ENCODE measurements at places on chromosomes 3 and 15.

GRCh38 chr15:73183071-73183470 lies 130.8 kb downstream of the NEO1 start:
- no peak for DNase-seq

DNA sequence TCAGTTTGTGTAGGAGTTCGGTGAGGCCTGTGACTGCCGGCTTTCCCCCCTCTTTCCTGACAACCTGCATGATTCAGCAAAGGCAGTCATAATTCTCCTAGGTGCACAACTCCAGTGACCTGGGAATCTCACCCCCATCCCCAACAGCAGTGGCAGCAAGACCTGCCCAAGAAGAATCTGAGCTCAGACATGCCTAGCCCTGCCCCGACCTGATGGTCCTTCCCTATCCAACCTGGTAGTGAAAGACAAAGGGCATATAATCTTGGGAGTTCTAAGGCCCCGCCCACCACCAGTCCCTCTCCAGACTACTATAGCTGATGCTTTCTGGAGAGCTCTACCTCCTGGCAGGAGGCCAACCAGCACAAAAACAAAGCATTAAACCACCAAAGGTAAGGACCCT lies 44.2 kb upstream of the ZBED2 start:
- DNase-seq: no peak

- no peak for DNase-seq
These were observed 12.1 kb downstream of the LACTB start for GRCh38 chr15:63133786-63134185.

- no peak for DNase-seq
These were observed 78.1 kb upstream of the EOMES start for GRCh38 chr3:27800261-27800660.

GRCh38 chr3:24229468-24230221 lies 265.0 kb downstream of the THRB start:
- DNase-seq: no peak

- DNase-seq: no peak
These were observed 100.6 kb downstream of the DCLK3 start for GRCh38 chr3:36663666-36664291.

GRCh38 chr3:129357616-129358015 lies 70.8 kb downstream of the EFCAB12 start:
- DNase-seq: no peak

GRCh38 chr3:48564022-48564421 lies 441 bp upstream of the UCN2 start:
- DNase-seq: no peak

DNA sequence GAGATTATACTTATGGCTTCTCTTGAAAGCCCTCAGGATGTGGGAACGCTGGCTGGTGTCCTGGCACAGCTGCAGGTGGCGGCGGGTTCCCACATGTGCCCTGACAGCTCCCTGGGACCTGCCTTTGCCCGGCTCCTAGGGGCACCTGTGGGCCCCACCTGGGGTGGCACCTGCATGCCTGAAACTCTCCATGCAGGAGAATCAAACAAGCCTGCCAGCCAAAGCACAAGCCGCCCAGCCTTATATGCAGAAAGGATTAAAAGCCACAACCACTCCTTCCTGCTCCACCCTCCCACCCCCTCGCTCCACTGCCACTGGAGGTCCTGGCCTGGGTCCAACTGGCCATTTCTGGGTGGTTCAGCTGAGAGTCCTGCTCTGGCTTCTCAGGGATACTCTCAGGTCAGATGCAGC lies 18.1 kb downstream of the TRPM1 start:
- no peak for DNase-seq

DNA sequence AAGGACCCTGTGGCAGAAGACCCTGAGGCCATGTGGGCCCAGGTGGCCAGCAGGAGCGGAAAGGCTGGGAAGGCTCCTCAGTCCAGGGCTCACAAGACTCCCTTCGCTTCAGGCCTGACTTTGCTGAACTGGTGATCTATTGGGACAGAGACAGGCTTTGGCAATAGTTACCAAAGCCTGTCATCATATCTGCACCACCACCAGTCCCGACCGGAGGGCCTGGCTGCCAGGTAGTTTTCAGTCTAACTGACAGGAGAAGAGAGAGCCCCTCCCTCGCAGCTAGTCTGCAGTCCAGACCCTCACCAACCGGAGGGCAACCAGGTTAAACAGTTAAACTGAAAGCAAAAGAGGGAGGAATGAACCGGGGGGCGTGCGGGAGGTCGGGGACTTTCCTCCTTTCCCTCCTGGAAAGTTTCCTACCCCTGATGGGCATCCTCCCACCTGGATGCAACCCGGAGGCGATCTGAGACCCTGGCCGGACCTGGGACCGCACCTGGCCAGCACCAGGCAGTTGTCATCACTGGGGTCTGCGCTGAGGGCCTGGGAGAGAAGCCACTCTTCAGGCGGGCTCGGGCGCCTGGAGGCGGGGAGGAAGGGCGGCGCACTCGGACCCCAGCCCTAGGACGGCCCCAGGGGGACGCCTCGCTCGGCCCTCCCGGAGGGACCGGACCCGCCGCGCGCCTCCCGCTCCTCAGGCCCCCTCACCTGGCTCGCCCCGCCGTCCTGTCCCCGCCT lies 435 bp downstream of the RAB27A start:
- DNase-seq: no peak

DNA sequence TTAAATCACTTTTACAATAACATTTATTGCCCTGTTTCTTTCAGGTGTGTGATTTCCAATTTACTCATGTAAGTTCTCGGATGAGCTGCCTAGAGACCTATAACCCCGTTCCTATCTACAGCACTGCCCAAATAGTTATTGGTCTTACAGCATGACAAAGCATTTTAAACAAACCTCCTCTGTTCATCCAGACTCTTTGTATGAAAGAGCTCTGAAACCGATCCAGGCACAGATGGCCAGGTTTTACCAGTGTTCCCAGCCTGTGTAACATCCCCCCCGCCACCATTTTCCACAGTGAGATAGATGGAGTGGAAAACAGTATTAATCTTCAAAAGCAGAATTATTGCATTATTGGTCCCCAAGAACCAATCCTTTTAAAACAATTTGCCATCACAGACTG lies 59.0 kb upstream of the SPTSSB start:
- DNase-seq: no peak

DNA sequence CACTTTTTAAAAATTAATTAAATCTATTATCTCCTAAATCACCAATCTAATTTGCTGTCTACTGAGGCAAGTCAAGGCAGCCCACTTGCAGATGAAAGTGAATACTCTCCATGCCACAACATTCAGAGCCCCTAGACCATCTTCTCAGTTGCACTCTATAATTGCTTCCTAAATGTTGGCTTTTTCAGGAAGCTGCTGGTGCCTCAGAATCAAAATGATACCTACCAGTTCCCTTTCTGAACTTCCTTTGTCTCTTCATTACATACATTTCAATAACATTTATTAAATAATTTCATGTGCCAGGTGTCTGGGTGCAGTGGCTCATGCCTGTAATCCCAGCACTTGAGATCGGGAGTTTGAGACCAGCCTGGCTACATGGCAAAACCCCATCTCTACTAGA lies 124.1 kb downstream of the SERPINI1 start:
- DNase-seq: no peak

DNA sequence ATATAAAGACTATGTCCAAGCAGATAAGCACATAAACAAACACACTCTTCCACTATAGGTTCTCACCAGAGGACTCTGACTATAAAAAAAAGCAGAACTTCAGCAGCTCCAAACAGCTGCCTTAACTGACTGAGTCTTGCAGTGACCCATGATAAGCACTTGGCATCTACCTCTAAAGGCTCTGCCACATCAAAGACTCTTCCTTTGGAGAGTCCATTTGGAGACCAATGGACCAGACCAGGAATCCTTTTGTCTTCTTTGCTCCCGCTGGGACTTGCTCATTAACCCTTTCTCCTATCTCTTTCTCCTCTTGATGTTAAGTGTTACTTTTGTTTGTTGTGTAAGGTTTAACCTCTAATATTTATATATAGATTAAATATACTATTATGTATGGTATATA lies 424.1 kb downstream of the RSL24D1 start:
- DNase-seq: no peak

DNA sequence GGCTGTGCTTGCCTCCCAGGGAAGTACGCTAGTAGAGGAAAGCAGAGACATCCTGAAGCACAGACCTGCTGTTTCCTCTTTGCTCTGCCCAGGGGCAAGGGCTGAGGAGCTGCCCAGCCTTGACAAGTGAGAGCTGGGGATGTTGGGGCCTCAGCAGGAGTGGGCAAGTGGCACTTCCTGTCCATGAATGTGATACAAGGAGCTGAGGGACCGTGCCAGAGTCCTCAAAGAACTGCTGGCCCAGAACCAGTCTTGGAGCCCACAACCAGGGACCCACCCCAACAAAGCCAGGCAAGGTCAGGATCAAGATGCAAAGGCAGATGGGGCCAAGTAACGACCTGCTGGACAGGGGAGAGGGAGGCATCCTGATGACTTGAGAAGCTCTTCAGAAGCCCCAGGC lies 70.3 kb downstream of the TRIM42 start:
- no peak for DNase-seq

- no peak for DNase-seq
These were observed 859.6 kb downstream of the ROBO1 start for GRCh38 chr3:78908236-78908635.

DNA sequence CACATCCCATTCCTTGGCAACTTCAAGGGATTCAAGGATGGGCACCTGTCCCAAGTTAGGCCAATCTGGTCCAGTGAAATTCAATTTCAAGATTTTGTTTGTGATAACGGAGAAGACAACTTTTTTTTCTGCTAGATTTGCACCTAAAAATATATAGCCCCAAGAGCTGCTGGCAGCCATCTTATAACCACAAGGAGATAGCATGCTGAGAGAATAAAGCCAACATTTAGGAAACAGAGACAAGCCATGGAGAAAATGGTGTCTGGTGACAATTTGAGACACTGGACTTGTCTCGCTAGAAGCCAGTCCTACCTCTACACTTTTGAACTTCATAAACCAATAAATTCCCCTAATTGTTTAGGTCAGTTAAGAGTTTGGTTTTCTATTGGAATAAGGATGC lies 5.4 kb downstream of the PARL start:
- no peak for DNase-seq

DNA sequence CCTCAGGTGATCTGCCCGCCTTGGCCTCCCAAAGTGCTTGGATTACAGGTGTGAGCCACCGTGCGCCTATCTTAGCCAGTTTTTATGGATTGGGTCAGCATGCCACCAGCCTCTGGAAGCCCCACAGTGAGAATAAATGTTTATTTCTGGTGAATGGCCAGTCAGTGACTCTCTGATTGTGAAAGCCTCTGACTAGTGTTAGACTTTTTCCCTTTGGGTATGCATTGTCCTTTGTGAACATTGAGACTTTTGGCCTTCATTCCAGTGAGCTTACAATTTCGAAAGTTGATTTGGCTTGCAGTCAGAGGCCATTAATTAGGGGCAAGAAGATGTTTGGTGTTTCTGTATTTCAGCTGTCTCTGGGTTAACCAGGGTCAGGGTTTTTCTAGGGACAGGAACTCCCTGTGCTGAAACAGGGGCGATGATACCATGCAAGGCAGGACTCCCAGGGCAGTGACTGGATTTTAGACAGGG lies 274.5 kb upstream of the C2CD4B start:
- no peak for DNase-seq

GRCh38 chr3:160134454-160134853 lies 90.8 kb upstream of the C3orf80 start:
- DNase-seq: no peak

DNA sequence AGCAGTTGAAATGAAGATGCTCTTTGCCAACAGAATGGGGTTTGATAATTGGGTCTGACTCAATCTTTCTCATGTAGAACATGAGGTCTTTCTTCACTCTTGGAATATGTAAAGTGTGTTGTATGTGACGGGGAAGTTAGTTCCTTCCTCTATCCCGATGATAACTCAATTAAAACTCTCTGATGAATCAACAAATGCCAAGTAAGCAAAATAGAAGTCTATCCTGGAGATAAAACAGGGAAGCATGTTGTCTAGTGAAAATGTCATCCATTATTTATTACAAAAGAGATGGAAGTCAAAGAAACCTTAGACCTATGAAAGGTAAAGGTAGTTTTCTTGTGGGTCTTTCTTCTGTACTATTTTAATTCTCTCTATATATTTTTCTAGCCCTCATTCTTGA lies 274.2 kb upstream of the ARRDC4 start:
- no peak for DNase-seq

- no peak for DNase-seq
These were observed 446.8 kb upstream of the RARB start for GRCh38 chr3:24981309-24981708.

DNA sequence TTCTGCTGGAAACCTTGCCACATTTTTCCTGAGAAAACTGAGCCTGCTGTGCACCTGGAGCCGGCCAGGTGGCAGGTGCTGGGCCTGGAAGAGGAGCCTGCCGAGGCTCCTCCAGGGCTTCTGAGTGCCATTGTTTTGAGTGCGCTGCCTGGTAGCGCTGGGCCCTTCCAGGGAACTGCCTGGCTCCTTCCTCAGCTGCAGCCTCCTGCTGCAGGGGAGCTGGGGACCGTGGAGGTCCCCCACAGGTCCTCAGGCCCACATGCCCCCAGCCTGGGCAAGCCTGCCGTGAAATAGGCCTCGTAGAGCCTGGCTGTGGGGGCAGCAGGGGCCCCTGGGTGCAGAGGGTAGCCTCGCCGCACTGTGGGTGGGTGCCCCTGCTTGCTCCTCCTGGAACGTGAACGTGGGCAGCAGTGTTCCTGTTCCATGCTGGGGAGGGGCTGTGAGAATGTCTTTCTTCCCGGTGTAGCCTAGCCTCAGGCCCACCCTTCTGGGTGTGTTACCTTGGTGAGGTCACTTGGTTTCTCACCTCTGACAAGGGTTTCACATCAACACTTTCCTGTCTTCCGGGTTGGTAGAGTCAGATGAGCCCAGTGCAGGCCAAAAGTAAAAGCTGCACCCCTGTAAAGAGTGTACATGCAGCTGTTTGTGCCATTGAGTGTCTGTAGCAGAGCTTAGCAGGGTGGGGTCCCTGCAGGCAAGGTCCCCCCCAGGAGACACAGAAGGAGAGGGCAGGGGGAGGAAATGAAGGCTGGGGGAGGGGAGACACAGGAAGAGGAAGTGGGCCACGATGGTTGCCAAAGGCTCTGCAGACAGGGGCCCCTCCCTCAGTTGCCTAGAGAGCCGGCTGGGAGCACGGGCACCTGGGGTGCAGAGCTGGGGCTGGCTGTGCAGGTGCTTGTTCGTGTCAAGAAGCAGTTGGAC lies 34.5 kb downstream of the KLF13 start:
- no peak for DNase-seq

DNA sequence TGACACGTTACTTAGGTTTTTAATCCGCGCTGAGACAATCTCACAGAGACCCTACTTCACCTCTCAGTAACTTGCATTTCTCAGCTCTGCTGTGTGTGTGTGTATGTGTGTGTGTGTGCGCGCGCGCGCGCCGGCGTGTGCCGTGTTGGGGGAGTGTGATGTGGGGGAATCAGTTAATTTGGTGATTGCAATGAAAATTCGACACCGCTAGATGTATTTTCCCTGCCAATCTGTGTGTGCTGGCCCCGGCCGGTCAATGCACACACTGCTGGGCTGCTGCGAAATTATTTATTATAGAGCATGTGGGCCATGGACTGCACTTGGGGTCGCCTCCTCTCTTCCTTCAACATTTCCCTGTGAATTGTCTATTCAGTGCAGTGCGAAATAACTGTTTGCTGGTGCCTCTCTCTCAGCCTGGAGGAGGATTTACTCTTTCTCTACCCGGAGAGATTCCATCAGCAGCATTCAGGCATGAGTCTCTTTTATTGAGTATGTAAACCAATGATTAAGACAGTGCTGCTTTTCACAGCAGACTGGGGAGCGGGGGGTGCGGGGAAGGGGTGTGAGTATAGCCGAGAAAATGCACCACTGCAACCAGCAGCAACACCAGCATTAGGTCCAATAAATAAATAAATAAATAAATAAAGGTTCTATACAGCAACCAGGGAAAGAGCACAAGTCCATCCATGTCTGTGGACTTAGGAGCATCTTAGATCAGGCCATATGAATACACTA lies 2.9 kb downstream of the CADM2 start:
- no peak for DNase-seq

GRCh38 chr3:36477655-36478054 lies 97.4 kb downstream of the STAC start:
- no peak for DNase-seq
